ENCODE measurements at places on chromosomes 3 and 15.
A peak's percentile ranks its signal among the peaks of the same experiment; 100 is the strongest.

GRCh38 chr3:127064391-127065137, 81.6 kb downstream of the PLXNA1 start:
- no peak for DNase-seq

DNA sequence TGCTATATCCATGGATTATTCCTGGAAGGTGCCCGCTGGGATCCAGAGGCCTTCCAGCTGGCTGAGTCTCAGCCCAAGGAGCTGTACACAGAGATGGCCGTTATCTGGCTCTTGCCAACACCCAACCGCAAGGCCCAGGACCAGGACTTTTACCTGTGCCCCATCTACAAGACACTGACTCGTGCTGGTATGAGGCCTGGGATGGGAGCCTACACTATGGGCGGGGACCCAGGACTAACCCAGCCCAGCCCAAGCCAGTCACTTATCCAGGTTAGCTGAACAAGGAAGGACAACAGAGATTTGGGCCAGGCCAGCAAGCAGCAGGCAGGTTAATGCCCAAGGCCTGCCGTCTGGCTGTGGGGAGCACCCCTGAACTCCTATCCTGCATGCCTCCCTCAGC, 45.3 kb downstream of the SEMA3G start:
- DNase-seq = no peak

DNA sequence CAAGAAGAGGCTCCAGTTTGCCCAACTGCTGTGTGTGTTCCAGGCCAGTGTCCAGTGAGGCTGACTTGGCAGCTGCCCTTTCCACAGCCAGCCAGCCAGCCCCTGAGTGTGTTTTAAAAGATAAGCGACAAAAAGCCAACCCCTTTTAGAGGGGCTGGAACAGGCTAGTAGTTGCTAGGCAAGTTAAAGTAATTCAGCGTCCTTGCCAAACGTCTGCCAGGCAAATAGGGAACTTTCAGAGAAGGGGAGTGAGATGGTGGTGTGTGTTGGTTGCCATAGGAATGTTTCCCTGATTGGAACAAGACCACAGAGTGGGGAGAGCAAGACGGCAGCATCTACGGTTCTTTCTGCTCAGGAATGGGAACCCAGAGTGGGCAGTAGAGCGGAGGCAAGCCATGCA, 86.3 kb downstream of the TMEM108 start:
- DNase-seq = no peak

DNA sequence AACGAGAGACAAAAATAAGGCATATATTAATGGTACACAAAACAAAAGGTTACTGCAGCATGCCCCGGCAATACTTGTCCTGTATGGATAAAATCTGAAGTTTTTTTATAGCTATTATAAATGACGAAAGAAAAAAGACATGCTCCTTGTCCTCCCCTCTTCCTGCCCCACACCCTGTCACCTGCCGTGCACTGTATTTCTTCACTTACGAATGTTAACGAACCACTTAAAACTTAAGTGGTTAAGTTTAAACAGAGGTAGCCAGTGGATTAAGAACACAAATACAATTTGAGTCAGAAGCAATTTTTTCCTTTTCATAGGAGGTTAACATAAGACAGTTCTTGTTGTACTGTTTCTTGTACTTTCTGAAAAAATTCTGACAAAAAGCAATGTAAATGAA, 799.1 kb upstream of the NECTIN3 start:
- no peak for DNase-seq

- peak; percentile 26 for DNase-seq
Measured at GRCh38 chr3:170572665-170573253, 13.1 kb downstream of the SLC7A14 start.

DNA sequence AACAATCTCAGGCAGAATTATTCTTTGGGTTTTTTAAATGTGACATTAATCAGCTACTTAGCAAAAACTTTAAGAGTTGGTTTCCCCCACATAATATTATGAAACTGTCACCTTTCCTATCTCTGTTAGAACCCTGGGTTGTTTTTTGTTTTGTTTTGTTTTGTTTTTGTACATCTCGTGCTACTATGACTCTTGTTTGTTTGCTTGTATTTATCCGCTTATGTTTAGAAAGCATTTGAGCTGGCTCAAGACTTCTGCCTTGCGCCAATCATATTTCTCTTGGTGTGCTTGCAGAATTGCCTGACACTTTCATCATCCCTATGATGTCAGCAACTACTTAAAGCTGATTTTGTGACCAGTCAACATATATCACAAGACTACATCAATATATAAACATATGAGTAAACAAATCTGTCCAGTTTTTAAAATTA, 116.9 kb downstream of the DCLK3 start:
- DNase-seq = no peak

GRCh38 chr15:85795337-85796305, 896 bp upstream of the KLHL25 start:
- DNase-seq = peak; percentile 53

GRCh38 chr3:111173906-111174305, 102.3 kb downstream of the NECTIN3 start:
- no peak for DNase-seq

DNA sequence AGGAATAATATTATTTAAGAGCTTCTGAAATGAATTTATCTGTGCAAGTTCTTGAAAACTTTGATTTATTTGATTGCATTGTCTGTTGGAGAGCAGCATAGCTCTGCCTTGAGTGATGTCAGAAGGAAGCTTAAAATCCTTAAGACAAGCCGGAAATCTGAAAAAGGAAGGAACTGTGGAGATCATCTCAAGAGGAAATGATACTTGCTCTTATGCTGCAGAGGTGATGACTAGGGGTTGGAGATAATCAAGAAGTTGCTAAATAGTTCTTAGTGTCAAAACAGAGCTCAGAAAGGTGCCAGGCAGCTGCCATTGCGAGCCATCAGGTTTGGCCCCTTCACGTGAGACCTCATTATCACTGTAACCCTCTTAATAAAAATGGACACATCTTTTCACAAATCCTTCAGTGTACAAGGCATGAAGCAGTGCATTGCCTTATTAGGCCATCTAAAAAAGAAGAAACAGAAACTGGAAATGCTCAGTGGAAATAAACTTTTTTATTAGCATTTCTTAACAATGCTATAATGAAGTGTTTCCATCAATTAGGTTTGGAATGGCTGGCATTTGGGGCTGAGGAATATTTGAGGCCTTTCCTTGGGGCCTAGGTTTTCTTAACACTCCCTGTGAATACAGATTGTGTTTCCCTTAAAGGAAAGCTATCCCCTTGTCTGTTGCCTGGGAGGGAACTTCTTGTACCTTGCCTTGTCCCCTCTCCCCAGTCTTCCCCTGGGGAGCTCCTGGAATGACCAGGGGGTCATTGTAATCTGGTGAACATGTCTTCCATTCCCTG, 34.5 kb upstream of the VILL start:
- DNase-seq = no peak

- peak; percentile 25 for DNase-seq
Measured at GRCh38 chr3:140505213-140505612, 172.7 kb upstream of the TRIM42 start.

DNA sequence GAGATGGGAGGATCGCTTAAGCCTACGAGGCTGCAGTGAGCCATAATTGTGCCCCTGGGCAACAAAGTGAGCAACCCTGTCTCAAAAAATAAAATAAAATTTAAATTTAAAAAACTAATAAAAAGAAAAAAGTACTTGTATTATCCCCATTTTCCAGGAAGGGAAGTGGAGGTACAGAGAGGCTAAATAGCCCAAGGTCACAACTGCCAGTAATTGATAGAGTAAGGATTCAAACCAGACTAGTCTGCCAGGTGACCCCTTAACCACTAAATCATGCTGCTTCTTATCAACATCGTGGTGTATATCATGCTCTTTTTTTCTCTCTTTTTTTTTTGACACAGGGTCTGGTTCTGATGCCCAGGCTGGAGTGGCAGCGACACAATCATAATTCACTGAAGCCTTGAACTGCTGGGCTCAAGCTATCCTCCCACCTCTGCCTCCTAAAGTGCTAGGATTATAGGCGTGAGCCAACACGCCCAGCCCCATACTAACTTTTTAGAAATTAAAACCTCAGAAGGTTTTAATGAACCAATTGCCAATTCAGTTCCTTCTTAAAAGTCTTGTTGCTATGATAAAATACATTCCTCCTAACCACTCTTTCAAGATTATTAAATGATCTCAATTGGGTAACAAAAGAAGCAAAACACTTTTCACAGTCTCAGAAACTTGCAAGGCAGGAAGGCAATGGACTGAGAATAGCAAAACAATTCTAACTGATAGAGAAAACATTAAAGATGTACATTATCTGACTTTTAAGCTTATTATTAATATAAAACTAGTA, 30.5 kb downstream of the HERC1 start:
- no peak for DNase-seq

DNA sequence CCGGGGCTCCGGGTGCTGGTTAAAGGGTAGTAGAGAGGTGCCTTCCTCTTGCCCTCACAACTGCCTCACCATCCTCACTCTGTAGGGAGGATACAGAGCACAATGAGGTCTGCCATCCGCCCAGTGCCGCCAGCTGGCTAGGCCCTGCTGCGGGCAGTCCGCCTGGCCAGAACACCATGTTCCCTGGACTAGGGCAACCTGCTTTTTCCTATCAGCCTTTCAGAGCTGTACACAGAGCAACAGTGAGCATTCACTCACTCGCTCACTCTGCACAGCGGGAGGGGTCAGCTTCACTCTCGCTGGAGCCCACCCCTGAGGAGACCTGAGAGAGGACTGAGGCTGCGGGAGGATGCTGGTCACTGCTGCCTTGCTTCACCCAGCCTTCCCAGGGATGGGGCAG, 218.7 kb upstream of the CHRNA7 start:
- no peak for DNase-seq

DNA sequence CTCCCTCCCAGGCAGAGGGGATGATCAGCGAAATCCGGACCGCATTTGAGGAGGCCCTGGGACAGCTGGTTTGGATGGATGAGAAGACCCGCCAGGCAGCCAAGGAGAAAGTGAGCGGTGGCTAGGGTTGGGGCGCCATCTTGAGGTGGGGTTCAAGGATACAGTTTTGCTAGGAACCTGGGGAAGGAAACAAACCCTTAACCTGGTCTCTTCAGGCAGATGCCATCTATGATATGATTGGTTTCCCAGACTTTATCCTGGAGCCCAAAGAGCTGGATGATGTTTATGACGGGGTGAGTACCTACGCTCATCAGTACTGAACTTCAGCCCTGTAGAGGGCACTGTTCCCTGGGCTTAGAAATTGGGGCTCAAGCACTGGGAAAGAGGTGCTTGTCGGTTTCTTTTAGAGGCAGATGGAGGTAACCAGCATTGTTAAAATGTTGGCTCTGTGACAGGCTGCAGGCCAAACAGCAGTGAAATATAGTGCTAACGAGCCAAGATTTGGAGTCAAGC, 9.6 kb upstream of the PSMD2 start:
- peak; percentile 90 for DNase-seq

- DNase-seq = peak; percentile 27
Measured at GRCh38 chr3:71057526-71057894, 526.0 kb downstream of the FOXP1 start.

DNA sequence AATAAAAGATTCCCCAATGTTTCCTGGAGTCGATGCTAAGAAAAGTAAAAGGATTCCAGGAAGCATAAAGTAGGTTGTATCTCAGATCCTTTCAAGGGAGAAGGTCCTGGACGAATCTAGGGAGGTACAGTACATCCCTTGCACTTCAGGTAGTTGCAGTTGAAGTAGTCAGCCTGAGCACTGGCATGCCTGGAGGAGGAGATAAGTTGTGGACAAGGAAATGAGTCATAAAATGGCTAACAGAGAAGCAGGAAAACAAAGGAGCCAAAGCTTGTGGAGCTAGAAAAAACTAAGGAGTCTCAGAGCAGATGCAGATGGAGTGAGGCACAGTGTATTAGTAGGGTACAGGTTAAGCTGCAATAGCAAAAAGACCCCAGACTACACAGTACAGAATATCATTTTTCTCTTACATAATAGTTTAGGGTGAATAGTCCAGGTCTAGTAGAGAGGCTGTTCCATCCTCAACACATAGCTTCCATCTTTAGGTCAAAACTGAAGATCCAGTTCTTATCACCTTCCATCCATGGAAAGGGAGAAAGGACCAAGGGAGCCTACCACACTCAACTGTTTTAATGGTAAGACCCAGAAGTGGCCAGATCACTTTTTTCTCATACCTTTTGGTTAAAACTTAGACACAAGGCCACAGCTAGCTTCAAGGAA, 41.3 kb downstream of the COL6A5 start:
- peak; percentile 52 for DNase-seq

DNA sequence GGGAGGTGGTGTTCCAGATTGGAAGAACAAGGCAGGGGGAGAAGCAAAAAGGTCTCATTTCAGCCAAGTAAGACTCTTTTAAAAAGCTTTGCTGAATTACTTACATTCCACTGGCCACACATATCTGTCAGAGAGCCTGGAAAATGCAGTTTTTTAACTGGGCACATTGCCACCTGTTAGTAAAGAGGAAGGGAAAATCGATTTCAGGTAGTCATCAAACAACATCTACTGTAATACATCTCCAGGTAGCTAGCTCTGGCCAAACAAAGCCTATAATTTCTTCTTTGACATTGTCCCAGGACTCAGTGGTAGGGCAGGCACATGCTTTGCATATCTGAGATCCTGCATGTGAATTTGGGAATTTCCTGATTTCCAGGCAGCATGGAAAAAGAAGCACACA, 480.7 kb upstream of the SUCLG2 start:
- DNase-seq = peak; percentile 13

- DNase-seq = no peak
Measured at GRCh38 chr3:31268868-31269267, 263.9 kb upstream of the STT3B start.

GRCh38 chr3:155673421-155673820, 71.5 kb downstream of the PLCH1 start:
- DNase-seq = no peak

- DNase-seq = peak; percentile 0
Measured at GRCh38 chr15:36643551-36643950, 64.1 kb downstream of the CDIN1 start.

DNA sequence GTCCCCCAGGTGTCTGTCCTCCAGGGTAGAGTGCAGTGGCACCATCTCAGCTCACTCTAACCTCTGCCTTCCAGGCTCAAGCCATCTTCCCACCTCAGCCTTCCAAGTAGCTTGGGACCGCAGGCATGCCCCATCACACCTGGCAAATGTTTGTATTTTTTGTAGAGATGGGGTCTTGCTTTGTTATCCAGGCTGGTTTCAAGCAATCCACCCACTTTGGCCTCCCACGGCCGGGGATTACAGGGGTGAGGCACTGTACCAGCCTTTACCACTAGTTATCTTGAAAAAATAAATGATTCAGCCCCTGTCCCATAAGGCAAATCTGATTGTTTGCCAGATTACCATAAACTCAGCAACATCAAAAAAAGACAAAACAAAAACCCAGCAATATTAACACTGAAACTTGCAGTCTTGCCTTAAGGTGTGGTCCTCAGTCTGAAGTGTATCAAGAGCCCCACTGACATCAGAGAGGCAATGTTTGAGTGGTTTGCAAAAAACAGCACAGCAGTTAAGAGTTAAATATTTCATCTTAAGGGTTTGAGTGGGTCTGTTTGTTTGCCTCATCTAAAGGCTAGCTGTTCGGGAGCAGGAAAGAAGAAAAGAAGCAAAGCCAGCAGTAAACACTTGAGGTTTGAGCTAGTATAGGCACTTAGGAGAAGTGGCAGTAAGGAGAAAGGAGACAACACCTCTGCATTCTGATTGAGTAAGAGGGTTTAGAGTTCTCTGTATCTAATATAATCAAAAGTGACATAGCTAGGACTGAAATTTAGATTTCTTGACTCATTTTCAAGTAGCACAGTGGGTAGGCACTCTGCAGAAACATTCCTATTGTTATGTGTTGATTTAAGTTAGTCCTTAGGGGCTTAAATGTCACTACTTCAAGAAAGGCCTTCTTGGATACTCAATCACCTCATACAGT, 26.3 kb upstream of the EDEM1 start:
- no peak for DNase-seq
